ENCODE measurements at places on chromosomes 13 and 19. TPM values are rescaled to one million over a fixed set of nuclear protein-coding genes. Genes with fewer than 3 reads are reported as not detected.

ZNF763 gene
- 15.7 TPM for total RNA-seq

NLRP4 gene
- total RNA-seq: not detected

C19orf85 gene
- not detected for total RNA-seq

TUBA3C gene
- total RNA-seq: not detected

ZNF616 gene
- 15.5 TPM for total RNA-seq

MBD3L3 gene
- not detected for total RNA-seq

KL gene
- total RNA-seq: 0.25 TPM

ADGRE2 gene
- total RNA-seq: not detected

NLRP5 gene
- not detected for total RNA-seq

CACNG7 gene
- not detected for total RNA-seq

MAST1 gene
- total RNA-seq: 0.26 TPM

CYP4F8 gene
- total RNA-seq: not detected

TRPC4 gene
- not detected for total RNA-seq

RNASEH2A gene
- total RNA-seq: 12.9 TPM

AP1M2 gene
- total RNA-seq: not detected

ZAR1L gene
- total RNA-seq: 0.25 TPM

NMRK2 gene
- total RNA-seq: not detected

PCP2 gene
- total RNA-seq: 8.4 TPM

RGS9BP gene
- 0.36 TPM for total RNA-seq

SMIM44 gene
- not detected for total RNA-seq

ZNF865 gene
- 24.4 TPM for total RNA-seq

CLDND2 gene
- 1.7 TPM for total RNA-seq

UBE2L5 gene
- not detected for total RNA-seq

SIGLEC8 gene
- total RNA-seq: not detected

TRMT1 gene
- 103 TPM for total RNA-seq

CD70 gene
- not detected for total RNA-seq

ZNF610 gene
- 4.5 TPM for total RNA-seq

ZNF729 gene
- not detected for total RNA-seq

SMAD9 gene
- not detected for total RNA-seq

CTU1 gene
- total RNA-seq: 10.0 TPM

TMEM238 gene
- total RNA-seq: 10.2 TPM

EBI3 gene
- total RNA-seq: 0.36 TPM

SLC46A3 gene
- 21.7 TPM for total RNA-seq
